ENCODE measurements at places on chromosomes 7 and 10.

- no peak for DNase-seq
Observed at GRCh38 chr10:76302481-76302880, 871.1 kb downstream of the LRMDA start.

- no peak for DNase-seq
Observed at GRCh38 chr10:7054915-7055314, 355.9 kb downstream of the SFMBT2 start.

GRCh38 chr7:32518534-32519140 is 23.3 kb downstream of the AVL9 start:
- DNase-seq: no peak

- peak; percentile 45 for DNase-seq
Observed at GRCh38 chr7:65509368-65510186, 135.9 kb downstream of the ZNF92 start.

DNA sequence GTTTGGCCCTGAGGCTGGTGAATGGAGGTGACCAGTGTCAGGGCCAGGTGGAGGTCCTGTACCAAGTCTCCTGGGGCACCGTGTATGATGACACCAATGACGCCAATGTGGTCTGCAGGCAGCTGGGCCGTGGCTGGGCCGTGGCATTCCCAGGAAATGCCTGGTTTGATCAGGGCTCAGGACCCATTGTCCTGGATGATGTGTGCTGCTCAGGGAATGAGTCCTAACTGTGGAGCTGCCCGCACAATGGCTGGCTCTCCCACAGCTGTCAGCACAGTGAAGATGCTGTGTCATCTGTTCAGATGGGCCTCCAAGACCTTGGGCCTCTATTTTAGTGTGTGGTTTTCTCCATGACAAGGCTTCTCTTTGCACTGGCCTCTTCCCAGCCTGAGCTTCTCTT is 64.0 kb downstream of the DMBT1 start:
- no peak for DNase-seq
